ENCODE measurements at places on chromosomes 12 and 14. TPM values are rescaled to one million over a fixed set of nuclear protein-coding genes. Genes with fewer than 3 reads are reported as not detected.

Gene NPFF
- not detected for total RNA-seq

Gene RFX4
- total RNA-seq = not detected

Gene KCNH3
- 2.8 TPM for total RNA-seq

Gene PTPRB
- 1.1 TPM for total RNA-seq

Gene GNB3
- total RNA-seq = 2.0 TPM

Gene KLRD1
- not detected for total RNA-seq

Gene MYBPC1
- not detected for total RNA-seq

Gene SRP54
- total RNA-seq = 68.6 TPM

Gene RNASE2
- total RNA-seq = not detected

Gene TCL1B
- total RNA-seq = not detected

Gene A2M
- total RNA-seq = not detected

Gene MAPKAPK5
- total RNA-seq = 63.1 TPM

Gene AGAP2
- total RNA-seq = 0.16 TPM

Gene KCNC2
- not detected for total RNA-seq

Gene MMP19
- total RNA-seq = not detected

Gene DDIT3
- total RNA-seq = 48.5 TPM

Gene CPNE6
- total RNA-seq = not detected

Gene VASH1
- 4.6 TPM for total RNA-seq

Gene GSG1
- 0.21 TPM for total RNA-seq

Gene TMEM117
- 2.8 TPM for total RNA-seq

Gene IRAK3
- total RNA-seq = 0.09 TPM

Gene STRAP
- total RNA-seq = 191 TPM

Gene MYL6
- total RNA-seq = 2,154 TPM

Gene SLC25A47
- not detected for total RNA-seq

Gene DNAJC22
- 19.2 TPM for total RNA-seq

Gene BDKRB1
- total RNA-seq = 1.8 TPM

Gene EFS
- total RNA-seq = not detected

Gene HHIPL1
- total RNA-seq = 0.25 TPM

Gene HSPA2
- total RNA-seq = 45.6 TPM

Gene KRT77
- total RNA-seq = not detected

Gene TAS2R10
- total RNA-seq = not detected

Gene ACSM4
- not detected for total RNA-seq

Gene APPL2
- total RNA-seq = 16.1 TPM

Gene ABHD12B
- total RNA-seq = not detected

Gene SERPINA12
- total RNA-seq = not detected

Gene GLI1
- total RNA-seq = 9.9 TPM

Gene ASIC1
- total RNA-seq = 4.8 TPM

Gene LALBA
- total RNA-seq = not detected

Gene OASL
- 4.8 TPM for total RNA-seq

Gene KLC1
- 97.3 TPM for total RNA-seq

Gene BAZ2A
- 31.6 TPM for total RNA-seq

Gene FAM186B
- total RNA-seq = 0.08 TPM

Gene DBX2
- not detected for total RNA-seq

Gene CCDC196
- total RNA-seq = not detected

Gene NOVA1
- 6.2 TPM for total RNA-seq

Gene CCDC197
- total RNA-seq = not detected

Measured in A549 treated with CpdA at 1 μM for 4 hours (cell line).